ENCODE measurements at places on chromosomes 11 and 22.

GRCh38 chr22:45781459-45781858, 109.8 kb downstream of the ATXN10 start:
- no peak for DNase-seq

GRCh38 chr11:452916-453527, 2.9 kb downstream of the PTDSS2 start:
- DNase-seq, result no peak

- no peak for DNase-seq
Observed at GRCh38 chr11:134283461-134284230, 7.5 kb downstream of the GLB1L3 start.

DNA sequence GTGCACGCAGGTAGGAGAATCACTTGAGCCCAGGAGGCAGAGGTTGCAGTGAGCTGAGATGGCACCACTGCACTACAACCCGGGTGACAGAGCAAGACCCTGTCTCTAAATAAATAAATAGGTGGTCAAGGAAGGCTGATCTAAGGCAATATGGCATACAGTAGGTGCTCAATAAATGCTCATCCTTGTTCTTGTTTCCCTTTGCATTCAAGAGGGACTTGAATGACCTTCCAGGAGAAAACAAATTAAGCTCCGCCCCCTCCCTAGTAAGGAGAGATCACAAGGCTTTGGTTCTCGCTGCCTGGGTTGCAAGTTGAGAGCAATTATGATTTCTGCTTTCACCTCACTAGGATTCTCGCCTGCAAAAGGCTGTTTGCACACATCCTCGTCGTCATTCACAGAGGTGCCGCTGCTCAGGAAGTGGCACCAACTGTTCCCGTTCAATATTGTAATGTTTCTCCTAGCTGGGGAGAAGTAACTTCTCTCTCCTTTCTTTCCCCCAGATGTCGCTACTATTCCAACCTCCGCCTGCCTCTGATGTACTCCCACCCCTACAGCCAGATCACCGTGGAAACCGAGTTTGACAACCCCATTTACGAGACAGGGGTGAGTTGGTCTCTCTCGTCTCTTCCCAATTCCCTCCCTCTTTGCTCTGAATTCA, 51.8 kb upstream of the ASPHD2 start:
- no peak for DNase-seq

DNA sequence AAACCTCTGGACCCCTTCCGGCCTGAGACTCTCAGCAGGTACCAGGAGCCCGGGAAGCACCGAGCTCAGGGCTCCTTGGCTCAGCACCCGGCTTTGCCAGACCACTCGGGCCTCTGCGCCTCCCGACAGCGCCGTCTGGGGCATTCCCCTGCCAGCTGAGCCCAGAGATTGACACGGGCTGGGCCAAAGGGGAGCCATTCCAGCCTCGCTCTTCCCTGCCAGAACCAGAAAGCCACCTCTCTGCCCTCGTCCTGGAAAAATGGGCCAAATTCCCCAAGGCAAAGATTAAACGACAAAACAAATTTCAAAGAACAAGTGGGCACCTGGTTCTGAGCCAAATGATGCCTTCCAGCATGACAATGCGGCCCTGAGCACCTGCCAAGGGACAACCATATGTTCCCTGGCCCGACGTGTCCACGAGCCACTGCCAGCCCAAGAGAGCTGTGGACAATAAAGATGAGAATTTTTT, 59.3 kb downstream of the CELSR1 start:
- no peak for DNase-seq

GRCh38 chr22:38733329-38733723, 22.5 kb downstream of the SUN2 start:
- peak; percentile 49 for DNase-seq

DNA sequence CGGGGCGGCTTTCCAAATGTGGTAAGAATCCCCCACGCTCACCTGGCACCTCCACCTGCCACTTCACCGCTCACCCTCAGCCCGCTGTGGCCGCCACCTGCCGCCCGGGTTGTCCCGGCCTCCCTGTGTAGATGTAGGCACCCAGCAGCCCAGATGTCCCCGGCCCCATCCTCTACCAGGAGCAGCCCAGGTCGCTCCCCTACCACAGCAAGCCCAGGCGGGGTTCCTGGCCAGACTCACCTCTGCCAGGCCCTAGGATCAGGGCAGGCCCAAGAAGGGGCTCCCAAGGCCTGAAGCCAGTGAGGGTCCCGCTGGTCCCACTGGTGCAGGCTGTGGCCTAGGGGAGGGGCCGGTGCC, 27.4 kb downstream of the MOB2 start:
- no peak for DNase-seq

- no peak for DNase-seq
Observed at GRCh38 chr11:100863080-100863581, 176.0 kb downstream of the ARHGAP42 start.

GRCh38 chr11:47977623-47978022, 2.7 kb upstream of the PTPRJ start:
- no peak for DNase-seq

DNA sequence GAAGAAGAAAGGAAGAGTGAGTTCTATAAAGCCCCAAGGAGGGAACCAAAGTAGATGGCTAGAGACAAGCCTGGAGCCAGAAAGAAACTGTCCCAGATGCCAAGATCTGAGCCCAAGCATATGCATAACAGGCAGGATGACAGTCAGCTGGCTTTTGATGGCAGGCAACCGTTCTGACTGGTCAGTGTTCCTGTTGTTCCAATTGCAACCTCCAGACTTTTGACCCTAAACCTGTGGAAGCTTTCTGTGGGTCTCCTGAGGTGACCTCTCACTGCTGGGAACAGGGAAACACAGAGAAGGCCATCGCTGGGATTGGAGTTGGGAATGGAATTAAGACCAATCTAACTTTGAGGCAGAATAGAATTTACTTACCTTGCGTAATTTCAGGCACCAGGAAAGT, 21.6 kb upstream of the NNMT start:
- DNase-seq, result no peak

- DNase-seq, result no peak
Observed at GRCh38 chr11:71496421-71496820, 30.6 kb upstream of the KRTAP5-7 start.

GRCh38 chr11:43833657-43834073, 47.0 kb upstream of the ALKBH3 start:
- no peak for DNase-seq

- DNase-seq, result no peak
Observed at GRCh38 chr11:20117291-20117690, 43.0 kb downstream of the DBX1 start.

- no peak for DNase-seq
Observed at GRCh38 chr11:72875736-72876135, 61.5 kb downstream of the ATG16L2 start.

DNA sequence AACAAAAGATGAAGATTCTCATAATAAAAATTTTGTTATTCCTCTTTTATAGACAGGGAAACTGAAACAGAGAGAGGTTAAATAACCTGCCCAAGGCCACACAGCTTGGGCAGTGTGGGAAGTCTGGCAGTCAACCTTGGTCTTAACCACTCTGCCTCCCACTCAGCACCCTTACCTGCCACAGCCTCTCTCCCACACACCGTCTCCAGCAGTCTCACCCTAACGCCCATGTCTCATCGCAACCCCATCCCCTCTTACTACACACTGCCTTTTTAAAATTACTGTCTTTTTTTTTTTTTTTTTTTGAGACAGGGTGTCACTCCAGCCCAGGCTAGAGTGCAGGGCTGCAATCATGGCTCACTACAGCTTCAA, 25.0 kb downstream of the ARRB1 start:
- DNase-seq, result no peak
